ENCODE measurements at places on chromosomes 6 and 20. TPM values are rescaled to one million over a fixed set of nuclear protein-coding genes. Genes with fewer than 3 reads are reported as not detected.

DNA sequence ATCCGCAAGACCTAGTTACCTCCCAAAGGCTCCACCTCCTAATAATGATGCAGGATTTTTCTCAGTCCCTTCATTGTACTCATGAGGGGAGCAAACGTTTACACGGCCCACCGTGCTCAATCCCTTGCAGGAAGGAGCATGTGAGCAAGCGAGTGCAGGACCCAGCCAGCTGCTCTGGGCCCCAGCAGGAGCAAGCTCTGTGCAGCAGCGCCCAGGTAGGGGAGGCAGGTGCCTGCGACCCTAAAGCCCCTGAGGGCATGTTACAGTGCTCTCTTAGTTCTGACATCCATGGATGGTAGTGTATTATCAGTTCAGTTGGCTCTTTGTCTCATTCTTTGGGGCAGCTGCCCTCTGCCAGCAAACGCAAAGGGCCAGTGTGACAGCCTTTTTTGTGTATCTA is 143.4 kb downstream of the TBXT start:
- H3K4me1 ChIP-seq: no peaks in the 10 kb centered on the region
- H3K4me3 ChIP-seq: no peak overlapping the region
- DNase-seq: no peak
- no peak overlapping the region for H3K27ac ChIP-seq

KIF13A gene
- total RNA-seq: 37.9 TPM

SLC4A11 gene
- total RNA-seq: 0.75 TPM

DNA sequence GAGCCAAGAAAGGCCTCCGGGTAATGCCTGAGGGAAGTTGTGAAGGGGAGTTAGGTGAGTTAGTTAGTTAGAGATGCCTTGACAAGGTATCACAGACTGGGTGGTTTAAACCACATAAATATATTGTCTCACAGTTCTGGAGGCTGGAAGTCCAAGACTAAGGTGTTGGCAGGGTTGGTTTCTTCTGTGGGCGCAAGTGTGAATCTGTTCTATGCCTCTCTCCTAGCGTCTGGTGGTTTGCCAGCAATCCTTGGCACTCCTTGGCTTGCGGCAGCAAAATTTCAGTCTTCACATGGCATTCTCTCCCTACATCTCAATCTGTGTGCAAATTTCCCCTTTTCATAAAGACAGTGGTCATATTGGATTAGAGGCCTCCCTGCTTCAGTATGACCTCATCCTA is 29.7 kb upstream of the RANBP9 start:
- H3K27me3 ChIP-seq: no peaks in the 10 kb centered on the region
- H3K36me3 ChIP-seq: no peaks in the 10 kb centered on the region
- no peak overlapping the region for H3K4me3 ChIP-seq
- DNase-seq: no peak
- H3K4me1 ChIP-seq: no peaks in the 10 kb centered on the region
- H3K27ac ChIP-seq: no peak overlapping the region

DNA sequence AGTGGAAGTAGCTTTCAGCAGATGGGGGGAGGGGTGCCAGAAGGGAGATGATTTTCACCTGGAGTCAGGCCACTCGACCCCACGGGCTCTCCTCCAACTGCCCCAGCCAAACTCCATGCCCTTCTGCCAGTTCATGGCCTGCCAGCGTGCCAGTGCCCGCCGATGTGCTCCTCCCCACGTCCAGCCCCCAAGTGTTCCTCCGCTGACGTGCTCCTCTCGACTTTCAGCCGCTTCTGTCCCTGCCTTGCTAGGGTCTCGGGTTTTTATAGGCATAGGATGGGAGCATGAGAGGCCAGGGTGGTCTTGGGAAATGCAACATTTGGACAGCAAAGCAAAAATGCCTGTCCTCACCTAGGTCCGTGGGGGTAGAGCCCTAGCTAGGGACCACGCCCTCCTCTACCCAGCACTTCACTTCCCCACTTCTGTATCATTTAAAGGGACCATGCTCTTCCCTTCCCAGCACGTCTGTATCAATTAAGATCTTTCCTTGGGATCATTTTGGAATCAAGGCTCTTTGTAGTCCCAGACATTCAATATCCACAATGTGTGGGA is 54.4 kb downstream of the PRND start:
- no peak overlapping the region for H3K27ac ChIP-seq
- DNase-seq: no peak
- no peaks in the 10 kb centered on the region for H3K27me3 ChIP-seq
- H3K4me3 ChIP-seq: no peak overlapping the region
- H3K4me1 ChIP-seq: no peaks in the 10 kb centered on the region
- no peaks in the 10 kb centered on the region for H3K36me3 ChIP-seq

C6orf118 gene
- total RNA-seq: not detected

All from transverse colon (tissue), 4 donors.